Inflammatory macrophage treated with lipopolysaccharide for 1 hour (primary cell): ENCODE measurements at places on chromosomes 3 and 15.
A peak's percentile ranks its signal among the peaks of the same experiment; 100 is the strongest.

- DNase-seq = peak; percentile 2
Observed at GRCh38 chr15:44394062-44394461, 33.4 kb upstream of the CTDSPL2 start.

DNA sequence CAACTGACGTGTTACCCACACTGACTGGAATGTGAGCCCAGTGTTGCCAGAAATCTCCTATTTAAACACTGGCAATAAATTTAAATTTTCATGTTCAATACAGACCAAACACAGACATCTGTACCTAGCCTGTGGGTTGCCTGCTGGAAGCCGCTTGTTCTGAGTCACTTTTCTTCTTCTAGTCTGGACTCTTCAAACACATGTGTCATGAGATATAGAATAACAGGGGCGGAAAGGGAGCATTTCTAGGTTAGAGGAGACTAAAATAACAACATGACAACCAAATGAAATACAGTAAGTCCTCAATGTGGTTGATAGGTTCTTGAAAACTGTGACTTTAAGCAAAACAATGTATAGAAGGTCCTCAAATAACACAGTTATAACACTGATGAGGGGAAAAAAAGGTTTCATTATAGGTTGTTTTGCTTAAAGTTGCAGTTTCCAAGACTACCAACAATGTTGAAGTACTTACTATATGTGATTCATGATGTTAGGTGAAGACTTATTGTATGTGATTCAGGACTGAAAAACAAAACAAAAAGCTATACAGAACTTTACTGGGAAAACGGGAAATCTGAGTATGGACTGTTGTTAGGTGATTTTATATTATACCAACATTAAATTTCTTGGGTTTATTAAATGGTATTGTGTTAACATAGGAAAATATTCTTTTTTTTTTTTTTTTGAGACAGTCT lies 63.1 kb downstream of the PRKAR2A start:
- DNase-seq = no peak

DNA sequence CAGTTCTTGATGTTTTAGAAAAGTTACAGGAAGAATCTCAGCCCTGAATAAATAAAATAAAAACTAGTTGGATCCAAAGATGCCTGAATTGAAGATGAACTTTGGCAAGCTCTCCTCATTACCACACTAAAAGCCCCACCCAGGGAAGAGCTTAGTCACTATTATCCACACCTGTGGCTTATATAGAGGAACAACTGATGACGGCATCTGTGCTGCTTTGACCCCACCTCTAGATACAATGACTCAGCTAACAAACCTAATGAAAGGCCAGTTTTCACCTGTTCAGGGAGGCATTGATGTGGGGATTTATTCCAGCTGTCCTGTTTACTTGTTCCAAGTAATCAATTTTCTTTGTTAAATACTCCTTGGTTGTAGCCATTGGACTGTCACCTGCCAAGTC lies 604.7 kb upstream of the EPHA6 start:
- no peak for DNase-seq

GRCh38 chr3:45169125-45169904 lies 23.1 kb upstream of the CDCP1 start:
- DNase-seq = peak; percentile 34

- DNase-seq = peak; percentile 38
Observed at GRCh38 chr3:122356402-122356801, 26.6 kb downstream of the MIX23 start.

DNA sequence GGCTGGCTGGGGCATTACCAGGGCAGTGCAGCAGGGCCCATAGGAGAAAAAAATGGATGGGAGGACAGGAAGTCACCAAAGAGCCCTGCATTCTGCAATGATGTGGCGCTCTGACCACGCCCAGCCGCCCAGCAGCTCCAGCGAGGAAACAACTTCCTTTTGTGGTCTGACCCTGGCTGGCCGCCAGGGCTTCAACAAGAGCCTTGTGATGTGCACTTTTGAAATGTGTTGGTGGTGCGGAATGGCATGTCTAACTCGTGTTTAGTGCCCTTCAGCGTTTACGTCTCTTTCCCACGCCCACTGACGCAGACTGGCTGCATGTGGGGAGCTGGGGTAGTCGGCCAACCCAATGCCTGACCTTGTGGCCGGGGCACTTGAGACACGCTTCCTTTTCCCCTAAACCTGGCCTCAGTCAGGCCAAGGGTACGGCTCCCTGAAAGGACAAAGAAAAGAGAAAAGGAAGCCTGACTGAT lies 81.9 kb upstream of the CTNNB1 start:
- DNase-seq = peak; percentile 98

DNA sequence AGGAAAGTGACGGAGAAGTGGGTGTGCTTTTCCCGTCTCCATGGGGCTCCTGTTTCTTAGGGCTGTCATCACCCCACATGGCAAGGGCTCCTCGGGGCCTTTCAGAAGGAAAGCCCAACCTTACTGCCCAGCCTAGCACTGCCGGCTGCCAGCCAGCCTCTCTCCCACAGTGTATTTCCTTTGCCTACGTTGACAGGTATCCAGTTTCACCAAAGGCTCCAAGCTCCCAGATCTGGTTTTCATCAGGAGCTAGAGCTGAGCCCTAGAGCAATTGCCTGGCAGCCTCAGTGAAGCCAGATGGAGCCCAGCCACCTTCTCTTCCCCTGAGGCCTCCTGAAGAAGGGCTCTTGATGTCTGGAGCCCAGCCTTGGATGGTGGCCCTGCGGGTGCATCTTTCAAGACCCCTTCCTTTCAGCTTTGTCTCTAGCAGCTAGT lies 20.2 kb downstream of the CRABP1 start:
- DNase-seq = no peak

DNA sequence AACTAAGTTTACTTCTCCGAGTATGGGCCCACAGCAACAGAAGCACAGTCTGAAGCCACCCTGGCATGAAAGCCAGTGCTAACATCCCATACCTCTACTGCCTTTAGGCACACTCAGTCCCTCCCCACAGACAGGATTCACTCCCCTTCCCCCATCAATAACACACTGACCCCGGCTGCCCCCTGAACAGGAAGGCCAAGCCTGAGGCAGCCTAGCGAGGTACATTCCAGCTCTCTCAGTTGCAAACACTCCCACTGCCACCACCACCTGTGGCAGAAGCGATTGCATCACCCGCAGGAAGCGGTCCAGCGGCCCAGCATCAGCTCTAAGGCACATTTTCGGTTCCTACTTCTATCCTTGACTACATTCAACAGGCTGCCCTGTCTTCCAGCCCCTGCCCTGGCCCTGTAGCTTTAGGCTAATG lies 7.0 kb upstream of the BMF start:
- peak; percentile 47 for DNase-seq

DNA sequence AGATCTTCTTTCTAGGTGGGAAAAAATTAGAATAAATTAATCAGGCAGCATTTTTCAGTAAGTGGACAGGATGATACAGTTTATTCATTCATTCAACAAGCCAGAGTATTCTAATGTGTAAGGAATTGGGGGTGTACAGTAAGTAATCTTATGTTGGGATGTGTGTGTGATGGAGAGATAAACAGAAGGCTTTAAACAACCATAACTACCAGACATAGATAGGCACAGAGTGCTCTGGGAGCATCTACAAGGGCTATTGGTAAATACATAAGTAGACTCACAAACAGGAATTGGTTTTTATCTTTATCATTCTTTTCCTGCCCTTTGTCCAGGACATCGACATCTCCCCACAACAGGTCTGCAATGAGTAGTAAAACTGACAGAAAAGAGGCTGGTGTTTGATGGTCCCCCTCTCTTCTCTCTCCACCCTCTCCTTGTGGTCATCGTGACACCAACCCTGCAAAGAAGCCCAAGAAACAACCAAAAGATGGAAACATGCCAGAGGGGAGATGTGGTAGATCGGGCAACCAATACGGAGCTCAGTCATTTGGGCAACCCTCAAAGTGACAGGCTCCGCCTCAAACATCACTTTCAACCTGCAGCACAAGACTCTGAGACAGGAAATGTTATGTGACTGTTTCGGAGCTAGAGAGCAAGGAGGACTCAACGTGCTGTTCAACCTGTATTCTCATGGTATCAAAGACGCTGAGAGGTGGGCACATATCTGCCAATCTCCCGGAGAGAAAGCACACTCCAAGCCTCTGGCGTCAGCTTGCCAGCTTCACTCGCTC lies 28.7 kb upstream of the B3GNT5 start:
- no peak for DNase-seq

GRCh38 chr15:80264031-80264430 lies 12.0 kb upstream of the CTXND1 start:
- DNase-seq = no peak

DNA sequence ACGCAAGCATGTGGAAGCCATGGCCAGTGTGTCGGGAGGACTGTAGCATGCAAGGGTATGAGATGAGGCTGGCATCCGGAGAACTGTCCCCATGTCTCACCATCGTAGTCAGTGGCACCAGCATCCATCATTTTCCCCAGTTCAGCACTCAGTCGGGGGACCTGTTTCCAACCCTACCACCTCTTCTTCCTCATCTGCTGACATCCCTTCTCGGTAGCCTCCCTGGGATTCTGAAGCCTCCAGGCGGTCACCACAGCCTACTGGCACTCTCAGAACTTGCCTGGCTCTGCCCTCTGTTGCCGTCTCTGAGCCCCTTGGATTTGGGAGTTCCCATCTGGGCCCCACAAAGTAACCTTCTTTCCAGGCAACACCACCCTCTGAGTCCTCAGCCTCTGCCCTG lies 131.1 kb upstream of the ABHD17C start:
- no peak for DNase-seq

DNA sequence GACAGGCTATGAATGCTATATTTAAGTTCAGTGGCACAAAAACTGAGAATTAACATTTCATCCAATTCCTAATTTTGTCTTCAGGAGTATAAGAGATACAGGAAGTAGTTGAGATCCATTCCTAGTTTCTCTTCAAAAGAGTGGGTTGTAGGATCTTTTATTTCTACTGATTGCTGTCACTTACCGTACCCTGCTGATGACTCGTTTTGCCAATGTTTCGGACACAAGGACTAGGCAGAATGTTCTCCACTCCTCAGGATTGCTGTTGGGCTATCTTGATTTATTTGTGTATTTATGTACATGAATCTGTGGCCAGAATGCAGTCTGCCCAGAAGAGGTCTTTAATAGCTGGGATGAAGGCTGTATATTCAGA lies 11.9 kb downstream of the ARL8B start:
- no peak for DNase-seq

DNA sequence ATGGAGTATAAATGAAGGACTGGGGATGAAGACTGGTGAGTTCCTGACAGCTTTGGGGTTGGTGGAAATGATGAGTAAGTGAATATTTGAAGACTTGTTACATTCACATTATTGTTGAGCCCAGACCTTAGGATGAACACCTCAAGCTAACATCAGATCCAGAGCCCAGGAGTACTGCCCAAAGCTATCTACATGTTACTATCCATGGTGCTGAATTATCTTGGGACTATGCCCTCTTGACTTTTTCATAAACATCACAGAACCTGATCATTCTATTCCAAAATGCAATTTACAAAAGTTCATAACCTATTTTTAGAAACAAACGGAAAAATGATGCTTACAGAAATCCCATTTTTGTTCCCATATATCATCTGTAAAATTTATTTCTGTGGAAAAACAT lies 613.3 kb downstream of the TUSC7 start:
- no peak for DNase-seq
